Stimulated activated CD4-positive, alpha-beta T cell treated with anti-CD3 and anti-CD28 coated beads, Interleukin-15, amount 100 ng/mL, for 48 hours (primary cell): ENCODE measurements at places on chromosomes 11 and 22.

DNA sequence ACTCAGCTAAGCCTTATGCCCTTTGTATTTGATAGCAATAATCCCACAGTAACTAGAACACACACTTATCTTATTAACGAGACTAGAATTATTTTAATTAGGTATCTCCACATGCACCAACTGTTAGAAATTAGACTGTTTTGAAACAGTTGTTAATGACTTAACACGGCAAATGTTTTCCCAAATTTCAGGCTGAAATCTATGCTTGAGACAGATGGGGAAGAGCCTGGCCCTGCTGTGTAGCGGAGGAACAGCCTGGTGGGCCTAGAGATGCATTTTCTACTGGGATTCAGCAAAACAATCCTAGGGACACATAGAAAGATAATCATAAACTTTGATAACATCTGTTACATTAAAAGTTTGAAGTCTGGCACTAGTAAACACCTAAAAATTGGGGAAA lies 273.4 kb downstream of the TTC28 start:
- no peak for DNase-seq

- DNase-seq: no peak
Measured at GRCh38 chr22:45531441-45532234, 29.0 kb downstream of the FBLN1 start.

- DNase-seq: no peak
Measured at GRCh38 chr11:118705111-118705741, 25.8 kb upstream of the TREH start.

DNA sequence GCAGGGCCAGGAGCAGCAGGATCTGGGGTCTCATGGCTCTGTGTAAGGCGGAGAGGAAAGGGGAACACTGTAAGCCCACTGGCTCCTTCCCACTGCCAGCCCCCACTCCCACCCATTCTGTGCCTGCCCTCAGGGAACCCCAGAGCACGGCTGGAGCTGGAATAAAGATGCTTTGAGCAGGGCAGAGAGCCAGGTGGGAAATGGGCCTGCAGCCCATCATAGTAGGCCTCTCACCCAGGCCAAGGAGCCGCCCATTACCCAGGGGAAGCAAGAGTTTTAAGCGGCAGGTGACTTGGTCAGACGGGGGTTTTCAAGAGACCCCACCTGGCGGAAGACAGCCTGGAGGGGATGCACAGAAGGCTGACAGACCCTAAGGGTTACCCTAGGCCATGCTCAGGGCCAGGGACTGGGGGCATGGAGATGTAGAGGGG lies 4.6 kb downstream of the LRRC32 start:
- no peak for DNase-seq

- DNase-seq: no peak
Measured at GRCh38 chr11:34449013-34449412, 10.3 kb downstream of the CAT start.

GRCh38 chr11:33874433-33874832 lies 17.4 kb downstream of the LMO2 start:
- DNase-seq: no peak

- DNase-seq: no peak
Measured at GRCh38 chr11:79822766-79823165, 381.9 kb upstream of the TENM4 start.

- DNase-seq: no peak
Measured at GRCh38 chr11:6505577-6506240, 8.6 kb downstream of the DNHD1 start.
